ENCODE measurements at places on chromosomes 2 and 18.

- no peak for DNase-seq
These were observed 3.3 kb upstream of the YWHAQ start for GRCh38 chr2:9634133-9634532.

GRCh38 chr2:134154246-134154645, 99.6 kb upstream of the MGAT5 start:
- no peak for DNase-seq

DNA sequence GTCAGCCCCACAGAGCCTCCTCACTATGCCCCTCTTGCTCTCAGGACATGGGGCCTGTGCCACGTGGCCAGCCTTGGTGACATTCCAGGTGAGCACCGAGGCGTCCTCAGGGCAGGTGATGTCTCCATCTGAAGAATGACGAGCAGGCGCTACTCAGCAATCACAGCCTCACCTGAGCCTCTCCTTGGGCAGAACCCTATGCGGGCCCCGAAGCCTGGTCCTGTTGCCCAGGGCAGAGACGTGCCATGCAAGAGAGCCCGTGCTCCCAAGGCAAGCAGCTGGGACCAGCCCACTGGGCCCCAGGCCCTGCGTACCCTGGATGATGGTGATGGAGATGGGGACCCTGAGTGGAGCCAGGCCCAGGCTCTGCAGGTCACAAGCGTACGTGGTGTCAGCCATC, 32.5 kb upstream of the SELENOI start:
- DNase-seq = no peak

DNA sequence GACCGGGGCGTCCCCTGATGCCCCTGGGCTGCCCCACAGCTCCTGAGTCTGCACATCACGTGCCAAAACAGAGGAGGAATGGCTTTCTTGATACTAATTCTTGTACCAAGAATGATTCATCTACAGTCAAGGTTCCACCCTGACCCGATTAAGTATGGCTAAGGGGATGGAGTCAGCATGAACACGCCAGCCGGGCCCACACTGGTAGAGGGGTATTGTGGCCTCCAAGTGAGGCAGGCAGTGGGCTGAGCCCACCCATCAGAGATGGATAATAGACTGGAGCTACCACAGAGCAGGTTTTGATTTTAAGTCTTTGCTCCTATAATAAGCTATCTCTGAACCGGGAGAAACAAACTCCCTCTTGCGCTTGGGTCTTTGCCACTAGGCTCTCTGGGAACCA, 17.9 kb upstream of the GNAL start:
- DNase-seq = no peak

GRCh38 chr2:205946226-205946625, 139.7 kb downstream of the INO80D start:
- DNase-seq = no peak

DNA sequence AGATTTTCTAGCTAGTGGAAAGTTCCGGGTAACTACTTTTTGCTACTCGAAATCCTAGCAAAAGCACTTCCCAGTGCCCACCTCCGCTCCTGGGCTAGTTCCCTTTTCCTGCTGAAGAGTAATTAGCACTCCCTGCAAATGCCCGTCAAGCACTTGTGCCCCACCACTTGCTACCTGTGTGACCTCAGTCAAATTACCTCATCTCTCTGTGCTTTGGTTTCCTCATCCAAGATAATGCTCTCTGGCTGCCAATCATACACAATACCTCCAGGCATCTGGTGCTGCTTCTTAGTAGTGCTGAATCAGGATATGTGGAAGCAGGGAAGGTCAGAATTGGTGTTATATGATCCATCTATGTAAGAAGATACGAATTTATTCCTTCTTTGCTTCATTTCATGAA, 102.1 kb upstream of the CDCA7 start:
- DNase-seq = no peak

DNA sequence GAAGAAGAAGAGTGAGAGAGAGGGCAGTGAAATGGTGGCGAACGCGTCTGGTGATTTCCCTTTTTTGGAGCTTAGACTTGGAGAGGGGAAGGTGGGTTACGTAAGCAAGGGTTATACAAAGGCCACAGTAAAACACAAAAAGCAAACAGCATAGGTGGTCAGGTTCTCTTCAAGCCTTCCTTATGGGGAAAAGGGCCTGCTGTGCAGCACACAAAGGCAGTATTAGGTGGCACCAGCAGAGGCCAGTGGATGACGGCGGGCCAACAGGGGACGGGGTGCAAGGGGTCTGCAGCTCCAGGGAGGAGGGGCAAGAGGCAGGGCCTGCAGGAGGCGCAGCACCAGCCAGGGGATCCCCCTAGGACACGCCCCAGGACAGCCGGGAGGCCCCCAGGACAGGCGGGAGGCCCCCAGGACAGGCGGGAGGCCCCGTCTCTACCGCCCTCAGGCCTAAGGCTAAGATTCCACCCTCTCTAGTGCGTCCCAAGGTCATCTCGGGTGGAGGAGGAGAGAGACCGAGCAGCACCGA, 32.6 kb upstream of the NPC1 start:
- DNase-seq = no peak

- DNase-seq = no peak
These were observed 76.8 kb upstream of the EPC2 start for GRCh38 chr2:148567716-148568115.

GRCh38 chr2:14364471-14364870, 268.0 kb upstream of the LRATD1 start:
- DNase-seq = no peak

DNA sequence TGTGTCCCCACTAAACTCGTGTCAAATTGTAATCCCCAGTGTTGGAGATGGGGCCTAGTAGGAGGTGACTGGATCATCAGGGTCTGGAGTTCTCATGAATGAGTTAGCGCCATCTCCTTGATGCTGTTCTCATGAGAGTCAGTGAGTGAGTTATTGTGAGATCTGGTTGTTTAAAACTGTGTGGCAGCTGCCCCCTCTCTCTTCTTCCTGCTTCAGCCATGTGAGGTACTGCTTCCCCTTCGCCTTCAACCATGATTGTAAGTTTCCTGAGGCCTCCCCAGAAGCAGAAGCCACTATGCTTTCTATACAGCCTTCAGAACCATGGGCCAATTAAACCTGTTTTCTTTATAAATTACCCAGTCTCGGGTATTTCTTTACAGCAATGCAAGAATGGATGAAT, 50.4 kb downstream of the AP1S3 start:
- no peak for DNase-seq

- DNase-seq = no peak
These were observed 367.5 kb downstream of the DSC3 start for GRCh38 chr18:30675072-30675471.

DNA sequence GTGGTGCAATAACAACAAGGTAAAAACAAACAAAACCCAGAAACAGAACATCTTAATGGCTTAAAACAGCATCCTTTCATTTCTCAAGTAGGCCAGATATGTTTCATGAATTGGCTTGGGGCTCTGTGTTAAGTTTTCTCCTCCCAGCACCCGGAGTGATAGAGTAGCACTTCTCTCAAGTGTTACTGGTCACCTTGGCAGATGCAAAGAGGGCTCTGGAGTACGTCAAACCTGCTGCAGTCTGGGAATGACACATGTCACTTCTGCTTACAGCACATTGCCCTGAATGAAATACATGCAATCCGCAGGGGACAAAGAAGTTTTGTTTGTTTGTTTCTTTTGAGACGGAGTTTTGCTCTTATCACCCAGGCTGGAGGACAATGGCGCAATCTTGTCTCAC, 639.3 kb downstream of the CNTNAP5 start:
- DNase-seq = no peak

- no peak for DNase-seq
These were observed 428.7 kb upstream of the ACVR2A start for GRCh38 chr2:147416099-147416498.

- DNase-seq = no peak
These were observed 250.3 kb downstream of the MYCN start for GRCh38 chr2:16190446-16191270.

DNA sequence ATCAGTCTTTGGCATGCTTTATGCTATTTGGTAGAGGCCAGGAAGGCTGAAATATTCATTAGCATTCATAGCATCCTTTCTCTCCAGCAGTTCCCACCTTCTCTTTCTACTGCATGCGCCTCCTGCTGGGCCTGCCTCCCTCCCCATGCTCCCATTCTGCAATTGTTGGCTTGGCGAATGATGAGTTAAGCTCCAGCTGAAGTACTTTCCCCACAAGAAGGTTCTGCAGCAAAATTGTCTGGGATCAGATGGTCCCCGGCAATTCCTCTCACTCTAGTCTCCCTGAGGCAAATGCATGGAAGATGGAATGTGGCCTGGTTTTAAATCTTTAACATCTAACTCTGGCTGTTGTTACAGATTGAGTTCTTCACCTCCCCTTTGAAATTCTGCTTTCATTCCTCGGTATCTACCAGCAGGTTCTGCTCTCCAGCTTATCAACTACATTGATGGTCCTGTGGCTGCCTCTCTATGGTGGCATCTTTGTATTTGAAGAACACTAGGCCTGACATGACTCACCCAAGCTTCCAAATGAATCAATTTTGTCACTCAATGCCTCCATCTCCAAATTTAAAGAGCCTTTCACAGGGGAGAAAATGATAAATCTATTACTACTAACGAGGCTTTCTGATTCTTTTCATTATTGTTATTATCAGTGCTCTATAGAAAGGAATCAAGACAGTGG, 55.9 kb downstream of the KCTD18 start:
- DNase-seq = no peak

GRCh38 chr2:156553714-156554442, 117.7 kb downstream of the GPD2 start:
- no peak for DNase-seq

DNA sequence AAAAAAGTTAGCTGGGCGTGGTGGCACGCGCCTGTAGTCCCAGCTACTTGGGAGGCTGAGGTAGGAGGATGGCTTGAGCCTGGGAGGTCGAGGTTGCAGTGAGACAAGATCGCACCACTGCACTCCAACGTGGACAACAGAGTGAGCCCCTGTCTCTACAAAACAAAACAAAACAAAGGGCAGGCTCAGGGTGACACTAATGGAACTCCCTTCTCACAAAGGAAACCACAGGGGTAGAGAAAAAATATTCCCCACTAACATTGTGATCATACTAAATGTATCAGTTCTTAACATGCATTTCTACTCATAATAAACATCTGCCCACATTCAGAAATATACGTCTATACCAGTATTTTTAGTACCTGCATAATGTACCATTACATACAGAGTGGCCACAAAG, 21.1 kb downstream of the STAM2 start:
- DNase-seq = no peak

- no peak for DNase-seq
These were observed 52.8 kb downstream of the EIF5B start for GRCh38 chr2:99389946-99390345.

- DNase-seq = no peak
These were observed 916.7 kb downstream of the CPS1 start for GRCh38 chr2:211473116-211473515.

DNA sequence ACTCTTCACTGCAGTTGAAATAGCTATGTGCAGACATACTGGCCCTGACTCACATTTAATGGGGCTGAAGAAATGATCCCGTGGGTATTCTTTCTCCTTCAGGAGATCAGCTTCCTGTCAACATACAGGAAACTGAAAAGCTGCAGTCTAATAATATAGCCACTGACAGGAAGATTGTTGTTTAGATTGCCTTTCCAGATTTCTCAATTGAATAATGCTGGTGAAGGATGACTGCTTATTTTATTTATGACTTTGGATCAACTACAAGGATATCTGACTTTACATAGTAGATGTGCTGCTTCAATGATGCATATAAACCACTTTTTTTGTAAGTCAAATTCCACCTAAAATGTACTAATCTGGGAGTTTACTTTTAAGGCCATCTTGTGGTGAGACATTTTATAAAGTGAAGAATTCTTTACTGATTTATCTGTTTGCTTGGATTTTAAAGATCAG, 93.4 kb upstream of the MAP4K3 start:
- no peak for DNase-seq

GRCh38 chr2:237708491-237708890, 81.1 kb downstream of the LRRFIP1 start:
- no peak for DNase-seq

GRCh38 chr2:227436436-227437174, 35.4 kb upstream of the AGFG1 start:
- DNase-seq = no peak

- no peak for DNase-seq
These were observed 610.0 kb upstream of the CDH2 start for GRCh38 chr18:28786926-28787325.

DNA sequence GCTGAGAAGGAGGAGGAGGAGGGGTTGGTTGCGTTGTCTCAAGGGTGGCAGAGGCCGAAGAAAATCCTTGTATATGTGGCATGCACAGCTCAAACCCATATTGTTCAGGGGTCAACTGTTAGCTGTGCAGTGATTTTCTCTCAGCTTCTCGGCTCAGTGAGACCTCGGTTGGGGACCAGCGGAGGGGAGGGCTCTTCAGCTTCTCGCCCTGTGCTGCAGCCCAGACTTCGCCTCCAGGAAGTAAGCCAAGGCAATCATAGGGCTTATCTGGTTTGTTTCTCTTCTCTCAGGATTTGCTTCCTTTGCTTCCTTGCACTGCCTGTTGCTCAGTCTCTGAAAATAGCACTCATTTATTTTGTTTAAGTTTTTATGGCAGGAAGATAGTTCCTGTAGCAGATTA, 85.5 kb downstream of the SOWAHC start:
- DNase-seq = no peak

GRCh38 chr2:134218930-134219658, 34.8 kb upstream of the MGAT5 start:
- DNase-seq = no peak

DNA sequence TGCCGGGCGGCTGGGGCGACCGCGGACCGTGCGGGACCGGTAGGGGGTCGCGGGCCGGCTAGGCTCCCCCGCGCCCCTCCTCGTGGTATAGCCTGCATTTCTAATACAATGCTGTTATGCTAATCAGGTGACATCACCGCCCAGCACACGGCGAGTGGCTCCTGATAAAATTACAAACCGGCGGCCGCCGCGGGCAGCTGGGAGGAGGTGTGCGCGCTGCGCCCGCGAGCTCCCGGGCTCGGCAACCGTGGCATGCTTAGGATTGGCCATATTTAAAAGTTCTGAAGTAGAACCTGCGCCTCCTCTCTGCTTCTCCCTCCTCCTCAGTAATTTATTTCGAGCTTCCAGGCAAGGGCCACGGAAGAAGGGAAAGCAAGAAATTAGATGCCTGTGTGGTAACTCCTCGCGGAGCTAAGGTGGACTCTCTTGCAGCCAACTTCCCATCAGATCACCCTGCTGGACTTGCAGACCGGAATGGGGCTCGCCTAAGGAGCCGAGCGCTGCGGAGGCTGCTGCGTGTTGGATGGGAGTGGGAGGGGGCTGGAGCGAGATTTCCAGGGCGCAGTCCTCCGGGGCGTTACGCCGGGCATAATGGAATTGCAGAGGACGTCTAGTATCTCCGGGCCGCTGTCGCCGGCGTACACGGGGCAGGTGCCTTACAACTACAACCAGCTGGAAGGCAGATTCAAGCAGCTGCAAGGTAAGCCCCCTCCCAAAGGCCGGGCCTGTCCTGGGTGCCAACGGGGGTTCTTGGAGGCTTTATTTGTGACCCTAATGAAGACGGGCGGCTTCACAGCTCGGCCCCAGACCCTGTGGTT, 102.3 kb downstream of the SPTBN1 start:
- DNase-seq = no peak
